NCI-H1436 (cell line): ENCODE measurements at places on chromosomes 12 and 14.
A peak's percentile ranks its signal among the peaks of the same experiment; 100 is the strongest.

DNA sequence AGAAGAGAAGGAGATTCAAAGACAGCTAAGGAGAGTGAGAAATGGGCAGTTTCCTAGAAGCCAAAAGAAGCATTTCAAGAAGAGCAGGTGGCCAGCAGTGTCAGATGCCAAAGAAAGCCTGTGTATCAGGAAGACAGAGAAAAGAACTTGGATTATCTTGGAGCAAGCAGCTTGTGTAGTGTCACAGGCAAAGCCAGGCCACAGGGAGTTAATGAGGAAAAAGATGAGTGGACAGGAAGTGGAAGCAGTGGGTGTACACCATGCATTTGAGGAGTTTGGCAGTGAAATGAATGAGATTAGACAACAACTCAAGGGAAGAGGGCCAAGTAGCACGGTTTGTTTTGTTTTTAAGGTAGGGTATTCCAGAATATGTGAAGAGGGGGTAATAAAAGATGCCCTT, 5.6 kb upstream of the MYH7 start:
- no peak for DNase-seq

GRCh38 chr12:131863711-131864396, 30.6 kb upstream of the ULK1 start:
- DNase-seq = no peak

- DNase-seq = no peak
Observed at GRCh38 chr14:94367347-94368242, 20.8 kb downstream of the SERPINA1 start.

GRCh38 chr14:80350707-80351106, 139.4 kb upstream of the DIO2 start:
- no peak for DNase-seq

DNA sequence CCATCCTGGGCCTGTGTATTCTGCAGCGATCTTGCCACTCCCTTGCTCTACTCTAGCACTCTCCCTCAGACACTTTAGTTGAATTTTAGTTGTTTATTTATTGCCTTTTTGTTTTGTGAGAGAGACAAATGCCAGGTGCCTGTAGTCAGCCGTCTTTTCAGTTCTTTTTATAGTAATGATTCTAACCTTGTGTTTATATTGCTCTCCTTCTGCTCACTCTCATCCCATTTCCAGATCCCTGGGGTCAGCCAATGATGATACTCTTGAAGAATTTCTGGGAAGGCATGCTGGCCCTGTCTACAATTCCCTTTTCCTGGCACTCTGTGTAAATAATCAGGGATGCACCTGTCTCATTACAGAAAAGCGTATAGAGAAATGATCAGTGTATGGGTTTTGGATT, 334.1 kb upstream of the MIS18BP1 start:
- no peak for DNase-seq

DNA sequence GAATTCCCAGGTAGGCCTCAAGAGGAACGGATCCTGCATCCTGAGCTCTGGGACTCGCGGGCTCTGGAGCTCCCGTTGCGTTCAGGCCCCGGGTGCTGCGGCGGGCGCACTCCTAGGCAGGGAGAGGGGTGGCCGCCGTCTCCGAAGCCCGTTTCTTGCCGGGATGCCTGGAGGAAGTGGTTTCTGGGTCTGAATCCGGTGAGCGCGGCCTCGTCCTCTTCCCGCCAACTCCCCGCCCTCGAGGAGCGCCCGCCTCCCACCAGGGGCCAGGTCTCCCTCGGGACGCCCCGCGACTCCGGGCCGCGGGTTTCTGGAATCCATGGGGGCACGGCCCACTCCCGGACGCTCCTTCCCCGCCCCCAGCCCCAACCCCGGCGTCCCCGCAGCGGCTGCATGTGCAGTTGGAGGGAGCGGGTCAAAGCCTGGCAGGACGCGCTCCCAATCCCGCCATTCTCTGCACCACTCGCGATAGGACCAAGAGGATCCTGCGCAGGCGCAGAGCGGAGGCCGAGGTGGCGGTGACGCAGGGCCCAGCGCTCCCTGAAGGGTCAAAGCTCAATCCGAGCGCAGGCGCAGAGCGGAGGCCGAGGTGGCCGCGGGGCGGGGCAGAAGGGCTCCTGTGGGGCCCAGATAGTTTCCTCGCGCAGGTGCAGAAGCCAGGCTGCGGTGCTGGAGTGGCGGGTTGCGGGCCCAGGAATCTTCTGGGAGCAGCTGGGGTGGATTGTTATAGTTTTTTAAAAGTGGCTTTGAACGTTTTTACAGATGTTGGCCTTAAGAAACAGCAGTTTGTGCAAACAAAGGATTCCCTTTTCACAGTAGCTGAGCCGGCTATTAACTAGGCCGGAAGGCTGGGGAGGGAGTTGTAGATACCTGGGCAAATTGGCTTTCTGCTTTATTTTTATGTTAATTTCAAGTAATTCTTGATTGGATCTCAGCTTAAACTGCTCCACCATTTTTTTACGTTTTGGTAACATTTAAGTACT, 796.4 kb downstream of the AACS start:
- no peak for DNase-seq

DNA sequence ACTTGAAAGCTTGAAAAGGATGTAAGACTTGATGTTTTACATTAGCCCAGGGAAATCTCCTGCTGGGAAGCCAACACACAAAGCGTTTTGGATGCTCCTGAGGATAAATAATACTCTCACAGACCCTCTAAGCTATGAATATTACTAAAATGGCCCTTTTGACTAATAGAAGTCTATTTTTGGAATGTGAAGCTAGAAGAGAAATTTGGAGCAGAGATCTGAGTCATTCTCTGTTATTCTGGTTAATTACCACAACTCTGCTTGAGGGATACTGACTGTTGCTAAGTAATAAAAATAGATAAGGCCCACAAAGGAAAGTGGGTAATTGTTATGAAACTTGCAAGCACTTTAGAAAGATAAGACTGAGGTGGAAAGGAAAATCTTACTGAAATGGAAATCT, 346.2 kb upstream of the STXBP6 start:
- DNase-seq = no peak

GRCh38 chr12:40011775-40012129, 94.1 kb downstream of the SLC2A13 start:
- DNase-seq = no peak

- no peak for DNase-seq
Observed at GRCh38 chr12:75565795-75566194, 54.4 kb upstream of the KRR1 start.

GRCh38 chr14:99574099-99574880, 29.7 kb downstream of the CCDC85C start:
- no peak for DNase-seq

GRCh38 chr14:102439556-102439955, 70.0 kb downstream of the ANKRD9 start:
- DNase-seq = no peak

DNA sequence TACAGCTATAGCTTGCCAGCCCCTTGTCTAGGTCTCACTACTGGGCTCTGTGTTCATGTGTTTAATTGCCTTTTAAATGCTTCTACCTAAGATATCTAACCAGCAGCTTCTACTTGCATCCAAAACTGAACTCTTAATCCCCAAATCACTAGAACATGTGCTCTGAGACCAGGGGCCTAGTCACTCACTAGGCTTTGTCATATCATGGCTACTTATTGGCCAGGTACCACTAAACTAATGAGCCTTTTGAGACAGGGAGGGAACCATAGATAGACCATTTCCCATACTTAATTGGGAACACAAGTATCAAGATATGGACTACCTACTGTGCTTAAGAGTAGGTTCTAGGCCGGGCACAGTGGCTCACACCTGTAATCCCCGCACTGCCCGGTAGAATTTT, 6.5 kb downstream of the HSP90B1 start:
- no peak for DNase-seq

DNA sequence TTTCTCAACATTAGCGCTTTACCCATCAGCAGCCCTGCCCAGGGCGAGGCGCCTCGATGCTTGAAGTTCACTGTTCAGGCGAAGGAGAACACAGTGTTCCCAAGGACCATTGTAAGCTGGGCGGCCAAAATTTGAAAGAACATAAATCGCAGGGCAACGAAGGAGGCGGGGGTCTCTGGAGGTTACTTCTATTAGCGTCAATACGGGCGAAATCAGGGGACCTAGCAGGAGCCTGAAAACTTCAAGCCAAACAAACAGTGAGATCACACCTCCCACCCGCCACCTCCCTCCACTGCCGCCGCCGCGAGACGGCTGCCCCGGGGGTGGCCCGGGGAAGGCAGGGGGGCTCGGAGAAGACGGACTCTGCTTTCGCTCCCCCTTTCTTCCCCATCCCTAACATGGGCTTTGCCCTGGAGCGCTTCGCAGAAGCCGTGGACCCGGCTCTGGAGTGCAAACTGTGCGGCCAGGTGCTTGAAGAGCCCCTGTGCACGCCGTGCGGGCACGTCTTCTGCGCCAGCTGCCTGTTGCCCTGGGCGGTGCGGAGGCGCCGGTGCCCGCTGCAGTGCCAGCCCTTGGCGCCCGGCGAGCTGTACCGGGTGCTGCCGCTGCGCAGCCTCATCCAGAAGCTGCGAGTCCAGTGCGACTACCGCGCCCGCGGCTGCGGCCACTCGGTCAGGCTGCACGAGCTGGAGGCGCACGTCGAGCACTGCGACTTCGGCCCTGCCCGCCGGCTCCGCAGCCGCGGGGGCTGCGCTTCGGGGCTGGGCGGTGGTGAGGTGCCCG, at the start of gene PDZRN4:
Gene PDZRN4 (plus strand): TSS at position 263 of the 783 bp plus-strand sequence.
- no peak for DNase-seq

DNA sequence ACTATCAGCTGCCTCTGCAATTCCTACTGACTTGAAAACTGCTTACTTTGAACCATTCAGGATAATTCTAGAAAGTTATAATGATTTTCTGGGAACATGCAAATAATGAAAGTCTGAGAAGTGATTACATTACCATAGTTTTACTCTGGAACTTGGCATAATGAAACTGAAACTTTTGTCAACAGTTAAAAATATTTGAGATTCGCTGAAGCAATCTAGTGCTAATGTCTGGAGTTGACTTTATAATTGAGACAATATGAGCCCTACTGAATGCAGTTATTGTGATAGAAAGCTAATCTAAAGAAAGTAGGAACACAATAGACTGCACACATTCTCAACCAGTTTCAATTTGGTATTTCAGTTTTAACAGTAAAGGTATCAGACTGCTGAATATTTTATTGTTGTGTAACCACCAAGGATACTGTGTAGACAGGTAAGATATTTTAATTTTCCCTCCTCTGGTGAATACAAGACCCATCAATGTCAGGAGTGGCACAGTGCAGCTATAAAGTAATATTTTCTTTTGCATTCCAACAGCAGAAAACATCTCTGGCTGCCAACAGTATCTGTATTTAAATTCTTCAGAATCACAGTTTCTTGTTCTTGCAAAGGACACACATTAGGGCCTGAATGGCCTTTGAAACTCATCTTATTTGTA, 483.5 kb downstream of the ATP23 start:
- DNase-seq = no peak

- no peak for DNase-seq
Observed at GRCh38 chr12:115229517-115229916, 545.5 kb upstream of the TBX3 start.

GRCh38 chr12:50727466-50727865, 36.4 kb upstream of the ATF1 start:
- no peak for DNase-seq

- DNase-seq = peak; percentile 2
Observed at GRCh38 chr12:17609153-17609552, 480.8 kb downstream of the RERGL start.
